Activated CD8-positive, alpha-beta memory T cell treated with anti-CD3 and anti-CD28 coated beads, Interleukin-2, amount 50 U/mL, for 48 hours (primary cell): ENCODE measurements at places on chromosomes 11 and 22.
A peak's percentile ranks its signal among the peaks of the same experiment; 100 is the strongest.

- DNase-seq: no peak
Measured at GRCh38 chr11:74646954-74647353, 54.6 kb downstream of the POLD3 start.

DNA sequence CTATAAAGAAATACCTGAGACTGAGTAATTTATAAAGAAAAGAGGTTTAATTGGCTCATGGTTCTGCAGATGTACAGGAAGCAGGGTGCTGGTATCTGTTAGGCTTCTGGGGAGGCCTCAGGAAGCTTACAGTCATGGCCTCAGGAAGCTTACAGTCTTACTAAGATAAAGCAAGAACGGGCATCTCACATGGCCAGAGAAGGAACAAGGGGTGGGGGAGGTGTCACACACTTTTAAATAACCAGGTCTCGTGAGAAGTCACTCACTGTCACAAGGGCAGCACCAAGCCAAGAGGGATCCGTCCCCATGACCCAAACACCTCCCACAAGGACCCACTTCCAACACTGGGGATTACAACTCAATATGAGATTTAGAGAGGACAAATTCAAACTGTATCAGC, 192.8 kb upstream of the B3GAT1 start:
- no peak for DNase-seq

DNA sequence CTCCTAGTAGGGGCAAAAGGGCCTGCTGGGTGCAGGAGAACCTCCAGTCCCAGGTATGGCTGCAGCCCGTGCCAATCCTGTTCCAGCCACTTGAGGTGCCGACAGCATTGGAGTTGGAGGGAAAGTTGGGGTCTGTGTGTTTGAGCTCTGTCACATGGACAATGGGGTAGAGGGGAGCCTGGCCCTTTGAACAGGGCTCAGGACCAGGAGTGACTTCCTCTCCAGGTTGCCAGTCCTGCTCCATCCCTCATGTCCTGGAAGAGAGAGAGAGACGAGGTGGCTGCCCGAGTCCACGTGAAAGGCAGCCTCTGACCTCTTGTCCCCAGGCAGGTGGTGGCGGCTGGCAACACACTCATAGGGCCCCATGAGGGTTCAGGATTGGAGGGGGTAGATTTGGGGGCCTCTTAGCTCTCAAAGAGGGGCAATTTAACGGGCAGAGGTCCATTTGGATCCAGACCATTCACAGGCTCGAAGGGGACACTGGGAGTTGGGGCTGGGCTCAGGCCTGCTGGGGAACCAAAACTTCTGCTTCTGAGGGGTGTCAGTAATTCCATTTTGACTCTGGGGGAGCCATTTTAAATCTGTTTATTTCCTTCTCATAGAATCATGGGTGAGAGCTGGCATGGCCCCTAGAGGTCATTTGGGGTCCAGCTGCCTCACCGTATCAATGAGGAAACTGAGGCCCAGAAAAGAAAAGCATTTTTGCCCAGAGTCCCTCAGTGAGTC, 4.1 kb downstream of the ADORA2A start:
- DNase-seq: no peak

DNA sequence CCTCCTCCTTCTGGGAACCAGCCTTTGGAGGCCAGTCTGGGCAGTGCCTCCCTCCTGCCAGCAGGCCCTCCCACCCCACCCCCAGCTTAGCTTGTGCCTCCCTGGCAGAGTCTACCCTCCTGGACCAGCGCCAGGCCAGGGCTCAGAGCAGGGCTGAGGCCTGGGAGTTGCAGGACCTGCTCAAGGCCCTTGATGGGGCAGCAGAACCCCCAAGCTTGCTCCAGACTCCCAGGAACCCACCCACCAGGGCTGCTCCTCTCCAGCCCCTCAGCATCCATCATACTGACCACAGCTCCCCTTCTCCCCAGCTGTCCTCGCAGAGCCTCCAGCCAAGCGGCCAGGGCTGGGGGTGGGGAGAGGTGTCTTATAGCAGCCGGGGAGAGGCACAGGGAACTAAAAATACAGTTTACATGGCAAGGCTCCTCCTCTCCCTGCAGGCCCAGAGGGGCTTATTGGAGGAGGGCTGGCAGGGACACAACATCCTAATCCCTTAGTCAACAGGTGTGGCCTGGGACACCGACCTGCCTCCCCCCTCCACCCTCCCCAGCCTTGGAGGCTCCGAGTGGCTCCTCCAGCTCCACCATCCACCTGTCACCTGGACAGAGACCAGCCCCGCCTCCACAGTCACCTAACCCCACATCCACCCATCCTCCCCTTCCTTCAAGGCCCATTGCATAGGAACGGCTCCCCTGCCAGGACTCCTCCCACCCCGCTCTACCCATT, 5.2 kb upstream of the MB start:
- no peak for DNase-seq

- no peak for DNase-seq
Measured at GRCh38 chr11:59265735-59266134, 53.0 kb upstream of the MPEG1 start.

GRCh38 chr11:115618428-115618827, 114.2 kb upstream of the CADM1 start:
- no peak for DNase-seq

DNA sequence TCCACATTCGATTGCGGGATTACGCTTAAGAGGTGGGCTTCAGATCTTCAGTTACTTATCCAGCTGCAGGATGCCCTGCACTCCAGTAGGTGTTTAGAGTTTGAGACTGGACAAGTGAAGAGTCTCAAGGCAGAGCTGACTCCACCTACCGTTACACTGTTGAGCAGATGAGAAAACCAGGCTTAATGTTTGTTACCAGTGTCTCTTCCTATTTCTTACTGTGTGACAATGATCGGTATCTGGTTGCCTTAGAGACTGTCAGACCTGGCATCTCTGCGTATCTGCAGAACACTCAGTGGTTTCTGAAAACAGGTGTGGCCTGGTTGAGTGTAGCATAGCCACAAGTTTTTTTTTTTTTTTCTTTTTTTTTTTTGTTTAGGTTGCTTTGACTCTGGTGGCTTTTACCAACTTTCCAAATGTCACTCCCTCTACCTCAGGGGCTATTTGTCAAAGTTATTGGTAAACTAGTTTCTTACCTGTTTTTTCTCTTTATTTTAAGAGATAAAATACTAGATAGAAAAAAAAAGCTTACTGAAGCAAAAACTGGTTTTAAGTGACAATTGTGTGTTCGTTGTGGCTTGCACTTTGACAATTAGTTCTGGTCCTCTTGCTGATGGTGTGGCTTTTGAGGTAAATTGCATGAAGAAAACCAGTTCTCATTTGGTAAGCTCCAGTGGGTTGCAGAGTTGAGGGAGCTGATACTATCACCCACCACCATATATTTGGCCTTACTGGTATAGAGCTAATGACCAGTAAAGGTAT, 284.8 kb downstream of the ETS1 start:
- DNase-seq: no peak

DNA sequence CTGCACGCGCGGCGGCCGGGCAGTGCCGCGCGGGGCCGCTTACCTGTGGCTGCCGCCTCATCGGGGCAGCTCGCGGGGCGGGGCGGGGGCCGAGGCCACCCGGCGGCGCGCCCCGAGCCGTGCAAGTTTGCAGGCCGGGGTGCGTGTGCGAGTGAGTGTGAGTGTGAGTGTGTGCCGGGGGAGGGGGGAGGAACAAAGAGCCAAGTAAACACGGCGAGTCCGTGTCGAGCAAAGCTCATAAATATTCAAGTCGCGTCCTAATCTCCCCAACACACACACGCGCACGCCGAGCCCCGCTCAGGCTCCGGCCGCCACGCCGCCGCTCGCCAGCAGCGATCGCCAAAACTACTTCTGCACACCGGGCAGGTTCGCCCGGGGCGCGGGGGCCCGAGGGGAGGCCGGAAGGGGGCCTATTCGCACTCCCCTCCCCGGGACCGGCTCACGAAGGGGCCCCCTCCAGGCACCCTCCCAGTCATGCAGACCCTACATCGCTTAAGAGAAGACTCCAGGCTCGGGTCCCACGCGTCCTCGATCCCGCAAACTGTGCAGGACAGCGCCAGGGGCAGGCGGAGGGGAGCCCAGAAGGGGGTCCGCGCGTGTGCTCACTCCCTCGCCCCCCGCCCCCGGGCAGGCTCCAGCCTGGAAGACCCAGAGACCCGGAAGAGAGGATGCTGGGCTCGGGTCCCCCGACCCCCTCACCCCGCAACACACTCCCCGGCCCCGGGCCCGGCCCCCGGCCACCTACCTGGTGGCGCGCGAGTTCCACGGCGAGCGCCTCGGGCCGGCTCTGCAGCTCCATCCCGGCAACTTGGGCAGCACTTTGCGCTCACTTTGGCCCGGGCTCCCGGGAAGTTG, 827 bp downstream of the PHF21B start:
- peak; percentile 57 for DNase-seq

- DNase-seq: no peak
Measured at GRCh38 chr11:33932721-33933120, 40.8 kb upstream of the LMO2 start.

DNA sequence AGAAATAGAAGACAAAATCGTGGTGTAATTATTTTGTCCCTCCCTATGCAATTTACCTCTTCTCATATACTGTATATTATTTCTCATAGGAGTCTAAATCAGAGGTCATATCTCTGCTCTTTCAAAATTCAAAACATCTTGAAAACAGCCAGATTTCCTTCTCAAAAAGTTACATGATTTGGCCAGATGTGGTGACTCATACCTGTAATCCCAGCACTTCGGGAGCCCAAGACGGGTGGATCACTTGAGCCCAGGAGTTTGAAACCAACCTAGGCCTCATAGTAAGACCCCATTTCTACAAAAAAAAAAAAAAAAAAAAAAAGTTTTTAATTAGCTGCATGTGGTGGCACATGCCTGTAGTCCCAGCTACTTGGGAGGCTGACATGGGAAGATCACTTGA, 29.0 kb upstream of the DNAJB7 start:
- DNase-seq: no peak

DNA sequence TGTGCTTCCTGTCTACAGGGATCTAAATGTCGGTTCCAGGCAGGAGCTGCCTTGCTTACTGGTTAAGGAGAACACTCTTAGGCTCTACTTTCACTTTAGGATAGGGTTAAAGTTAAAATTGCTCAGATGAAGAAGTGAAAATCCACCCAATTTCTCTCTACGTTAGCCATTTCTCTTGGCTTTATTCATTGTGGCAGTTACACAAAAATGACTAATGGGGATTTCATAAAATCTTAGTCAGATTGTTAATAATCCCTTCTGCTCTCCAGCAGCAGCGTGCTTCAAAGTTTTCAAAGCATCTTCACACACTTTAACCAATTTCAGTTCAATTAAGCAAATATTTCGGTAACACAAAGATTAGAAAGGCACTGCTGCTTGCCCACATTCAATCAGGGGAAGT, 58.4 kb upstream of the RCN1 start:
- DNase-seq: no peak

DNA sequence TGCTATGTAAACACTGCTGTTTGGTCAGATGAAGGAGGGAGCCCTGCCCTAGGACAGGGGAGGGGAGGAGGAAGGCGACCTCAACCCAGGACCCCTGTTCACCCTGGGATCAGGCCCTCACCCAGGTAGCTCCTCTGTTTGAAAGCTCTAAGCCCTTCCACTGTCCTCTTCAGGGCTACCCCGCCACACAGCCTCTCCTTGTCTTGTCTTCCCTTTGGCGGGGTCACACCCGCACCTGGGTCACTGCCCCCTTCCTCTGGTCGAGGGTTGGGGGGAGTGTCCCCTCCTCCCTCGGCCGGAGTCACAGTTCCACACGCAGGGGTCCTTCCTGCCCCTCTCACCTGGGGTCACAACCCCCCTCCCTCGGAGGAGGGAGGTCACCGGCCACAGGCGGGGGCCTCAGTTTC, 463 bp upstream of the PTPMT1 start:
- DNase-seq: no peak

DNA sequence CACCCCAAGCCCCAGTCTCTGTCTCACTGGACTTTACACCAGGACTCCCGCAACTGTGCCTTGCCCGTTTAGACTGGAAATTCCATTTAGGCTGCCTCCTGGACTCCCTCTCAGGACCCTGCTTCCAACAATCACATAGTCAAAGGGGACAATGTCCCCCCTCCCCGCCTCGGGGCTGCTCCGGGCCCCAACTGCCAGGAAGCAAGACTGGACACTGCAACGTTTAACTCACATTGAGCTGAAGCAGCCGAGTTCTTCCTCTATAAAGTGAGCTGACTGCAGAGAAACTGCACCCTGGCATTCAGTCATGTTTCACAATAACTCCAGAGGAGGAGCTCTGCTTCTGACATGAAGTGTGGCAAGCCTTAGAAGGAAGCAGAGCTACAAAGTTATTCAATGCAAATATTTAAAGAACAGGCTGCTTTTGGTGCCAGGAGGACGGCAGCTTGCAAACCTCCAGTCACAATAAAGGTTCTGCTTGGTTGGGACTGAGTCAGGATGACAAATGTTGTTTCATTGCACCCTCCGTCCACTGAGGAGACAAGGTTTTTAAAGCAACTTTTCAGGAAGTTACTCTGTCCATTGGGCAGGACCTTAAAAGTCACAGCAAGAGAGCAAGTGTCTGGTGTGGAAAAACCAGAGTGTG, 19.9 kb downstream of the PACSIN2 start:
- DNase-seq: no peak

DNA sequence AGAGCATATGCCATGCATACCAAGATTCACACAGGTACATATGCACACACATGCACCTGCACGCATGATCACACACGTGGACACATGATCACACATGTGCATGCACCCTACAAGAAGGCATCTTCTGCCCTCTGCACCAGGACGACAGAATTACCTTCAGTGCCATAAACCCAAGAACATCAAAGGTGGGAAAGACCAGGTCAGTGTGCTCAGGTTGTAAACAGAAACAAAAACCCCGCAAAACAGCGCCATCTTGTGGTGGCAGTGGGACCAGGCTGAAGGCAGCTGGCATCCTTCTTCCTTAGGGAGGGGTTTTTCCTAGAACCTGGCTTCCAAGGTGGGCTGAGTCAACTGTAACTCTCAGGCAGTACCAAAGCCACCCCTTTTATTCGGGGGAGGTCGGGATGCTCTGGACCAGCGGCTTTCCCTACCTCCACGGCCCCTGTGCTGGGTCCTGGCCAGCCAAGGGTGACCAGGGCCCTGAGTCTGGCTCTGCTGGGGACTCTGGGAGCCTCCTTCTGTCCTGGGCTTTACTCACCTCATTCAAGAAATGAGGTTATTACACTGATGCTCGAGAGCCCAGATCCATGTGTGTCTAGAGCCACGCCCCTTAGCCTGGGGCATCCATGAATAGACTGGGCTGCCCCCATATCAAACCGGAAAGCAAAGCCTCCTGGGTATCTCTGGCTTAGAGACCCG, 69.4 kb upstream of the FGF3 start:
- DNase-seq: peak; percentile 90

GRCh38 chr11:85974122-85974521, 94.8 kb downstream of the PICALM start:
- no peak for DNase-seq
